Adrenal gland (tissue), 19 donors: ENCODE measurements at places on chromosomes 16 and 17. TPM values are rescaled to one million over a fixed set of nuclear protein-coding genes. Genes with fewer than 3 reads are reported as not detected.
A peak's percentile ranks its signal among the peaks of the same experiment; 100 is the strongest.

- H3K4me1 ChIP-seq, result peaks cover 18% of the 10 kb centered on the region
- no peak overlapping the region for H3K4me3 ChIP-seq
- H3K36me3 ChIP-seq, result peaks cover 26% of the 10 kb centered on the region
- no peak overlapping the region for H3K27ac ChIP-seq
These were observed 71.8 kb downstream of the CACNG1 start for GRCh38 chr17:67116045-67116575.

GRCh38 chr17:5237541-5238016 lies 2.9 kb upstream of the SCIMP start:
- no peaks in the 10 kb centered on the region for H3K36me3 ChIP-seq
- peak; percentile 43 for DNase-seq
- no peaks in the 10 kb centered on the region for H3K4me1 ChIP-seq
- no peak overlapping the region for H3K4me3 ChIP-seq
- no peaks in the 10 kb centered on the region for H3K27me3 ChIP-seq
- no peak overlapping the region for H3K27ac ChIP-seq

GRCh38 chr16:80564394-80564793 lies 23.6 kb downstream of the DYNLRB2 start:
- H3K36me3 ChIP-seq, result no peaks in the 10 kb centered on the region
- DNase-seq, result no peak

DNA sequence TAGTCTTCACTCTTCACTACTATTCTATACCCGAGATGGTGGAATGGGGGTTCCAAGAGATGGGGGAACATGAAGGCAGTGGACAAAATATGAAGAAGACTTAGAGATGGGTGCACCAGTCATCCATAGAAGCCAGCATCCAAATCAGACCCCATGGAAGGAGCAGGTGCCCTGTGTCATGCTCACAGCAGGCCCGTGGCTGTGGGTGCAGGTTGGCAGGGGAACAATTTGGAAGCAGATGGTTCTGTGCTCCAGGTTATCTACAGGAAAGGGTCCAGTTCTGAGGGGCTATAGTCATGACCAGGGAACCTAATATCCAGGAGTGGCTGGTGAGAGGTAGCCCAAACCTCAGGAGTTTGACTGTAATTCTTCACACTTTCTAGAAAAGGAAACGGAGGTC lies 9.6 kb upstream of the LPCAT2 start:
- H3K27me3 ChIP-seq, result no peaks in the 10 kb centered on the region
- no peaks in the 10 kb centered on the region for H3K36me3 ChIP-seq
- H3K4me1 ChIP-seq, result peaks cover 10% of the 10 kb centered on the region
- DNase-seq, result no peak
- no peak overlapping the region for H3K27ac ChIP-seq

GRCh38 chr17:82893779-82894178 lies 54.0 kb upstream of the ZNF750 start:
- H3K27me3 ChIP-seq, result no peaks in the 10 kb centered on the region
- no peak overlapping the region for H3K27ac ChIP-seq
- H3K4me3 ChIP-seq, result no peak overlapping the region
- no peak for DNase-seq
- no peaks in the 10 kb centered on the region for H3K36me3 ChIP-seq

DNA sequence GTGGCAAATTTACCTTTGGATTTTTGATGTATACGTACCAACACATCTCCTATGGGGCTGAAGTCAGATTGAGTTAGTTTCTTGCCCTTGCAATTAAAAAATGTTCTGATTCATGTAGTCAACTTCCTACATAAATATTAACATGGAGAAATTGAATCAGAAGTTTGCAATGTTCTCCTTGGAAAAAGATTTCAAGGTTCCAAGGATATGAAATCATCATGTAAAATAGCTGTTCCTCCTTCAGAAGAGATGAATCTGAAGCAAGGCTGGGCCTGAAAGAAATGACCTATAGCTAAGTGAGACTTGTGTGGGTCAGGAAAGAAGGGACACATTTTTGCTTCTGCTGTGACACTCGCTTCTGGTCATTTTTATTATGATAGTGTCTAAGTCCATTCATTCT lies 131.7 kb downstream of the RGS9 start:
- no peak for DNase-seq
- no peak overlapping the region for H3K27ac ChIP-seq
- no peaks in the 10 kb centered on the region for H3K4me1 ChIP-seq
- H3K27me3 ChIP-seq, result no peaks in the 10 kb centered on the region
- H3K4me3 ChIP-seq, result no peak overlapping the region

DNA sequence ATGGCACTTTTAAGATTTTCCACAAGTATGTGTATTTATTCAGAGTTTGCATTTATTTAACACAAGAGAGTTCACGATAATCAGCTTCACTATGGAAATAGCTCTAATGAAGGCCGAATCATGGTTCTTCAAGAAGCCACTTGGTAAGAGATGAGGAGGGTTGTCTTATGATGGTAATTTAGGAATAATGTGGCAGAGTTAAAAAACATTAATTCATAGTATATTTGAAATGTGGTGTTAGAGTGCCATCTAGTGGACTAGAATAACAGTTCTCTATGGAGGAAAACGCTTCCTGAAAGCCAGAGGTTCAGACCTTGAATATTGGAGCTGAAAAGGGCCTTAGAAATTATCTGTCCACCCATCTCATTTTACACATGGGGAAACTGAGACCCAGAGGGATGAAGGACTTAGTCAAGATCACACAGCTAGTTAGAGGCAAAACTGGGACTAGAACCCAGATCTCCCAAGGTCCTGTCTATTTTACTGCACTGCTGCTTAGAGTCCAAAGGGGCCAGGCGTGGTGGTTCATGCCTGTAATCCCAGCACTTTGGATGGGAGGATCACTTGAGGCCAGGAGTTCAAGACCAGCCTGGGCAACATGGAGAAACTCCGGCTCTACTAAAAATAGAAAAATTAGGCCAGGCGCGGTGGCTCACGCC lies 33.8 kb upstream of the KPNB1 start:
- peaks cover 81% of the 10 kb centered on the region for H3K36me3 ChIP-seq
- H3K4me3 ChIP-seq, result no peak overlapping the region
- H3K4me1 ChIP-seq, result no peaks in the 10 kb centered on the region
- H3K27ac ChIP-seq, result no peak overlapping the region
- H3K27me3 ChIP-seq, result no peaks in the 10 kb centered on the region

- H3K27ac ChIP-seq, result peak overlapping the region; percentile 24
- H3K27me3 ChIP-seq, result no peaks in the 10 kb centered on the region
- H3K4me3 ChIP-seq, result no peak overlapping the region
These were observed 481 bp downstream of the HEXIM2 start for GRCh38 chr17:45162025-45162687.

GRCh38 chr17:78289802-78290363 lies 58.5 kb downstream of the TMEM235 start:
- H3K36me3 ChIP-seq, result no peaks in the 10 kb centered on the region
- no peaks in the 10 kb centered on the region for H3K4me1 ChIP-seq
- no peak overlapping the region for H3K4me3 ChIP-seq

- no peak for DNase-seq
- peaks cover 6% of the 10 kb centered on the region for H3K4me1 ChIP-seq
- H3K36me3 ChIP-seq, result peaks cover 39% of the 10 kb centered on the region
- H3K27me3 ChIP-seq, result no peaks in the 10 kb centered on the region
- H3K27ac ChIP-seq, result no peak overlapping the region
- H3K4me3 ChIP-seq, result no peak overlapping the region
These were observed 26.8 kb downstream of the SGSM2 start for GRCh38 chr17:2363851-2364762.

The CTNS gene
- total RNA-seq, result 32.6 TPM

The C16orf95 gene
- total RNA-seq, result 3.5 TPM

The KRTAP4-1 gene
- total RNA-seq, result not detected

The GDPD1 gene
- 3.1 TPM for total RNA-seq

The KRT36 gene
- not detected for total RNA-seq

The SHCBP1 gene
- total RNA-seq, result 0.76 TPM

The CA7 gene
- not detected for total RNA-seq
